Progenitor cell of endocrine pancreas (in vitro differentiated cells): ENCODE measurements at places on chromosomes 4 and X.

- no peak for DNase-seq
- no peak overlapping the region for H3K4me3 ChIP-seq
- H3K27me3 ChIP-seq = no peaks in the 10 kb centered on the region
- peaks cover 3% of the 10 kb centered on the region for H3K36me3 ChIP-seq
- H3K27ac ChIP-seq = no peak overlapping the region
Measured at GRCh38 chrX:101337776-101338271, 10.7 kb downstream of the TIMM8A start.

- H3K27me3 ChIP-seq = no peaks in the 10 kb centered on the region
- H3K36me3 ChIP-seq = no peaks in the 10 kb centered on the region
- no peak overlapping the region for H3K4me3 ChIP-seq
- H3K27ac ChIP-seq = no peak overlapping the region
- no peaks in the 10 kb centered on the region for H3K4me1 ChIP-seq
Measured at GRCh38 chrX:20685652-20686051, 418.9 kb upstream of the RPS6KA3 start.

GRCh38 chrX:152884171-152884570 lies 13.7 kb upstream of the ZNF185 start:
- H3K27me3 ChIP-seq = peaks cover 23% of the 10 kb centered on the region
- DNase-seq = no peak
- no peaks in the 10 kb centered on the region for H3K36me3 ChIP-seq
- H3K4me3 ChIP-seq = no peak overlapping the region
- H3K4me1 ChIP-seq = peaks cover 6% of the 10 kb centered on the region

DNA sequence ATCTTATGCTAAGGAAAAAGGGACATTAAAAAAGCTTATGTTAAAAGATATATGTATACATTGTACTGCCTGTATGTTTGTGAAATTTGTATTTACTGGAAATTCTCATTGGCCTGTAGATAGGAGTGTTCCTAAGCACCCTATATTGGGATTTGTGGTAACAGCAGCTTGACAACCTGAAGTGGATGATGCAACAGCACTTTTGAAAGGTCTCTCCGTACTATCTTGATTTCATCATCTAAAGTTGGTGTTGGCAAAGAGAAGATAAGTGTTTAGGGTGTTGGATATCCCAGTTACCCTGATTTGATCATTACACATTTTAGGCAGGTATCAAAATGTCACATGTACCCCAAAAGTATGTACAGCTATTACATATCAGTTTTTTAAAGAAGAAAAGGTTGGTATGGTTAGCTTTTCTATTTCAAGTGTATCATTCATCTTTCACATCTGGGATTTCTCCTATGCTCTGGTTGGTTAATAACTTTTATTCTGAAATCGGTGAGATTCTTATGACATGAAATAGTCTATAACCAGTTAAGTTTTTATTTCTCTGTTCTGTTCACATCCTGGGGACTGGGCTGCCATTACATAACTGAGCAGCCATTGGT lies 10.3 kb downstream of the HADH start:
- no peak overlapping the region for H3K4me3 ChIP-seq
- no peak for DNase-seq
- no peaks in the 10 kb centered on the region for H3K27me3 ChIP-seq
- H3K36me3 ChIP-seq = peaks cover 19% of the 10 kb centered on the region
- H3K4me1 ChIP-seq = peaks cover 7% of the 10 kb centered on the region

GRCh38 chr4:188661502-188661901 lies 522.3 kb downstream of the TRIML1 start:
- H3K36me3 ChIP-seq = no peaks in the 10 kb centered on the region
- no peak for DNase-seq
- peaks cover 32% of the 10 kb centered on the region for H3K4me1 ChIP-seq
- no peaks in the 10 kb centered on the region for H3K27me3 ChIP-seq
- no peak overlapping the region for H3K27ac ChIP-seq

GRCh38 chr4:78556665-78557064 lies 5.1 kb downstream of the ANXA3 start:
- peaks cover 31% of the 10 kb centered on the region for H3K36me3 ChIP-seq
- no peak for DNase-seq
- peaks cover 57% of the 10 kb centered on the region for H3K4me1 ChIP-seq

GRCh38 chr4:153025406-153025805 lies 89.3 kb downstream of the FHDC1 start:
- H3K4me3 ChIP-seq = no peak overlapping the region
- no peaks in the 10 kb centered on the region for H3K4me1 ChIP-seq
- no peaks in the 10 kb centered on the region for H3K36me3 ChIP-seq
- no peak overlapping the region for H3K27ac ChIP-seq

GRCh38 chr4:41013746-41014145 lies 200.6 kb downstream of the APBB2 start:
- peaks cover 10% of the 10 kb centered on the region for H3K4me1 ChIP-seq
- H3K4me3 ChIP-seq = no peak overlapping the region
- H3K27me3 ChIP-seq = no peaks in the 10 kb centered on the region
- H3K27ac ChIP-seq = no peak overlapping the region

DNA sequence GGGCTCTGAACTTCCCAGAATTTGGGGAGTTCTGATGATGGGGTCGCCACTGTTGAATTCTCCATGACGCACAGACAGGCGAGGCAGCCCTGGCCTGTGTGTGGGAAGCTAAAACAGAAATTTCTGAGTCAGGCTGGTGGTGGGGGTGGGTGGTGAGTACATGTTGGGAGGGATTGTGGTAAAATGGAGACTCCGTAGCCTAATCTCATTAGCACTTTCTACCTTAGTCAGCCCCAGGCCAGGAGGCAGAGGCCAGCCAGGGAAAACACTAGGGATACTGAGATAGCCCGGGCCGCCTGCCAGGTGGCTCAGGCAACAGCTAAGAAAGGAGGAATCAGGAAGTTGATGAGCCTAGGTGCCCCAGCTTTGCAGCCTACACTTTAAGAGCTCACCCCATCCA lies 39.3 kb upstream of the NHSL2 start:
- H3K36me3 ChIP-seq = peaks cover 2% of the 10 kb centered on the region
- H3K4me1 ChIP-seq = no peaks in the 10 kb centered on the region
- DNase-seq = no peak
- H3K27ac ChIP-seq = no peak overlapping the region

DNA sequence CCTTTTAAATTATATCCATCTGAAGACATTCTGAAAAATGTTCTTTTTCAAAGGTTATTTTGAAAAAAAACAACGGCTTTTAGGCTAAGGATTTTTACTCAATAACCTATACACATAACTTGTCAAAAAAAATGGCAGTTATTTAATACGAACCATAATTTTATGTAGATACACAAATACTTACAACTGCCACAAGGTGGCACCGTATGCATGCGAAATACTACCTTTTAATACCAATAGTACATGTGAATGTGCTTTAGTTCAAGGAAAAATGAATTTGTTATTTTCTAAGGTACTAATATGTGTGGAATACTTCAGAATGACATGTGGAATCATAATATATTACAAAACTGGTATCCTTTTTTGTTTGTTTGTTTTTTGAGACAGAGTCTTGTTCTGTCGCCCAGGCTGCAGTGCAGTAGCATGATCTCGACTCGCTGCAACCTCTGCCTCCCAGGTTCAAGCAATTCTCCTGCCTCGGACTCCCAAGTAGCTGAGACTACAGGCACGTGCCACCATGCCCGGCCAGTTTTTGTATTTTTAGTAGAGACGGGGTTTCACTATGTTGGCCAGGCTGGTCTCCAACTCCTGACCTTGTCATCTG lies 4.6 kb upstream of the MAD2L1 start:
- H3K4me1 ChIP-seq = peaks cover 14% of the 10 kb centered on the region
- no peak overlapping the region for H3K27ac ChIP-seq
- no peaks in the 10 kb centered on the region for H3K27me3 ChIP-seq
- no peak overlapping the region for H3K4me3 ChIP-seq
- H3K36me3 ChIP-seq = no peaks in the 10 kb centered on the region
- no peak for DNase-seq

GRCh38 chrX:143340190-143340589 lies 177.1 kb downstream of the SPANXN3 start:
- no peaks in the 10 kb centered on the region for H3K27me3 ChIP-seq
- DNase-seq = no peak
- no peaks in the 10 kb centered on the region for H3K36me3 ChIP-seq
- H3K27ac ChIP-seq = no peak overlapping the region

DNA sequence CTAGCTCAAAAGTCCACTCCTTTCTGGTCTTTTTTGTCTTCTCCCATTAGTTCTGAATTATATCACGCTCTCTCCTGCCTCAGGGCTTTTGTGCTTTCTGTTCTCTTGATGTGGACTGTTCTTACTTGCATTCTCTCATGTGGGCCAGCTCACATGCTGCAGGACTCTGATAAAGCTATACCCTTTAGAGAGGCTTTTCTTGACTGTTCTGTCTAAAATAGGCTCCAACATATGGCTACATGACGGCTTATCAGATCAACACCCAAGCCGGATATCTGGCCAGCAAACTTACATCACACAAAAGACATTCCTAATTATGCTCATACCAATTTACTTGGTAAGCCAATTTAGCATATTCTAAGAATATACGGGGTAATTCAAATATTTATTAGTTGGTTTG lies 1494.5 kb downstream of the TECRL start:
- no peak overlapping the region for H3K4me3 ChIP-seq
- no peak for DNase-seq
- no peaks in the 10 kb centered on the region for H3K36me3 ChIP-seq
- H3K4me1 ChIP-seq = no peaks in the 10 kb centered on the region

GRCh38 chrX:17833954-17834353 lies 27.1 kb downstream of the RAI2 start:
- no peaks in the 10 kb centered on the region for H3K36me3 ChIP-seq
- no peaks in the 10 kb centered on the region for H3K27me3 ChIP-seq
- DNase-seq = no peak
- no peak overlapping the region for H3K4me3 ChIP-seq
- H3K27ac ChIP-seq = no peak overlapping the region
- H3K4me1 ChIP-seq = no peaks in the 10 kb centered on the region

- H3K4me1 ChIP-seq = peaks cover 8% of the 10 kb centered on the region
- H3K36me3 ChIP-seq = no peaks in the 10 kb centered on the region
- peaks cover 29% of the 10 kb centered on the region for H3K27me3 ChIP-seq
- no peak within 1 kb of the TSS for H3K27ac ChIP-seq
- DNase-seq = peak; percentile 9
Measured at GRCh38 chrX:107825698-107826237, at the start of gene MID2. MID2 (plus strand) TSS chrX:107825866; CDS start chrX:107826427, 561 bp downstream.

DNA sequence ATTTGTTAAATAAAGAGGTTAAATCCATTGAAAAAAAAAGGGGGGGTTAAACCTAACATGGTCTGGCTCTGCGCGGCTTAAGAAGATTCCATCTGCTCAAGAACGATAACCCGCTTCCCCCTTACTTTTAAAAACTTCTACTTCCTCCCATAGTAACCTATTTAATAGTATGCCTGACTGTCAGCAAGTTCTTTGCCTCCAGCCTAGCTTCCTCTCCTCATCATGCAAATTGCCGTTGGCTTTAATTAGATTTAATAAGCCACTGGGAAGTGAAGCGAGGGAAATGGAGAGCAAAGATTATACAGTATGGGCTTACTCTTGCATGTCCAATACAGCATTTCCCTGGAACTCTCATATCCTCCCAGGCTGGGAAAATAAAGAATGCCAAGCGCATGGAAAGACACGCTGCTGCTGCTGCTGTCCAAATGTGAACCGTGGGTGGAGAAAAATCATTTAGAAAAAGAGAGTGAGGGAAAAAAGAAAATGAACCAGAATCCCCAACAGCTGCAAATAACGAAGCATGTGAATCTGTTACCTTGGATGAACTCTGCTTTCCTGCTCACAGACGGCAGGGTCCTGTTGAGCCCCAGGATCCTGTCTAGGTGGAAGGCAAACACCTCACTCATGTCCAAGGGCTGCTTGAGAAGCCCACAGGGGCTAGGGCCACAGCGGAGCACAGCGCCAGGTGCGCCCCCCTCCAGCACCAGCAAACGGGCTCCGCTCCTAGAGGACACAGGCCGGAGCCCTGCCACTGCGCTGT lies 2.7 kb downstream of the GASK1B start:
- peaks cover 2% of the 10 kb centered on the region for H3K36me3 ChIP-seq
- no peak for DNase-seq
- H3K27ac ChIP-seq = no peak overlapping the region
- no peaks in the 10 kb centered on the region for H3K27me3 ChIP-seq
- peak overlapping the region; percentile 67 for H3K4me3 ChIP-seq
- peaks cover 20% of the 10 kb centered on the region for H3K4me1 ChIP-seq

- no peak for DNase-seq
- H3K36me3 ChIP-seq = no peaks in the 10 kb centered on the region
- peaks cover 11% of the 10 kb centered on the region for H3K4me1 ChIP-seq
- H3K27ac ChIP-seq = no peak overlapping the region
- no peaks in the 10 kb centered on the region for H3K27me3 ChIP-seq
Measured at GRCh38 chr4:156347412-156348075, 393.9 kb upstream of the CTSO start.

DNA sequence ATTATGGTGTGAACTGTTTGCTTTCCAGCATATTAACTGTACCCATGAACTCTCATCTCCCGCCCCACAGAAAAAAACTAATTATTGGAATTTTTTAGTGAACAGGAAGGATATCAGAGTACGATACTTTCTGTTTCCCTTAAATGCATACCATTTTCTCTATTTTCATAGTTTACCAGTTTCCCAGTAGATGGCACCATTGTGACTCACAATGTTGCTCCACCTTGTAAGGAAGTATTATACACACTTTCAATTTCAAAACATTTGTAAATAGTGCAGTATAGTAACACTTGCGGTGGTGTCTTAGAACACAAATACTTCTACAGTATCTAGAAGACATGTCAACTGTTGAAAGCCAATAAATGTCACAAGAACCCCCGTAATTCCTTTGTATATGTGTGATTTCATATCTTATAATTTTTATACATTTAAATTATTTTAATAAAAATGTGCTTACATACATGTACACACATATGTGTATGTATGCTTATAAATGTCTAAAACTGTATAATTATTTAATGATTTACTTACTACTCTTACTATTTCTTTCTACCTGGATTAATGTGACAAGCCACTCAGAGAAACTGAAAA lies 167.3 kb downstream of the SLIT2 start:
- H3K27me3 ChIP-seq = peaks cover 3% of the 10 kb centered on the region
- DNase-seq = no peak
- H3K4me1 ChIP-seq = peaks cover 1% of the 10 kb centered on the region
- no peak overlapping the region for H3K4me3 ChIP-seq
- no peak overlapping the region for H3K27ac ChIP-seq
- H3K36me3 ChIP-seq = no peaks in the 10 kb centered on the region

- H3K27ac ChIP-seq = no peak overlapping the region
- H3K4me1 ChIP-seq = peaks cover 22% of the 10 kb centered on the region
Measured at GRCh38 chrX:96979766-96980165, 96.1 kb downstream of the RPA4 start.

DNA sequence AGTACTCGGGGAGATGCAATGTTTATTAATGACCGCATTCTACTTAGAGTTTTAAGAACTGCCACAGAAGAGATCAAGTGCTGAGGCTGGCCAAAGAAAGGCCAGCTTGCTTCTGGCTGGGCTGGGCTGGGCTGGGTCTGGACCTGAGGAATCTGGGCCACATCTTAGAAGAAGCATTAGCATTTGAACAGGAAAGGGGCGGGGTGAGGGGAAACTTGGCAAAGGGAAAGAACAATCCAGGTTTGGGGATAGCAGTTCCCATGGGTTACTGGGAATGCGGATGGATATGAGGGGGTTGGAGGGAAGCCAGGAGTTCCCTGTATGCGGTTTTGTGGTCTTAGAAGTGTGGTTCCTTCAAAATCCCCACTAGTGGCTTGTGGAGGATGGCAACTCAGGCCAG lies 83.3 kb downstream of the CLDN34 start:
- H3K4me1 ChIP-seq = no peaks in the 10 kb centered on the region
- H3K36me3 ChIP-seq = no peaks in the 10 kb centered on the region
- DNase-seq = no peak
- H3K27me3 ChIP-seq = no peaks in the 10 kb centered on the region
- H3K27ac ChIP-seq = no peak overlapping the region

- H3K4me3 ChIP-seq = no peak overlapping the region
- no peaks in the 10 kb centered on the region for H3K36me3 ChIP-seq
- no peaks in the 10 kb centered on the region for H3K27me3 ChIP-seq
- DNase-seq = no peak
- no peak overlapping the region for H3K27ac ChIP-seq
Measured at GRCh38 chr4:1038948-1039492, 27.6 kb downstream of the FGFRL1 start.
